ENCODE measurements at places on chromosomes 4 and X.

- no peak for DNase-seq
Observed at GRCh38 chr4:171430495-171430894, 382.7 kb upstream of the GALNTL6 start.

GRCh38 chr4:160370046-160370445, 1267.2 kb downstream of the RAPGEF2 start:
- no peak for DNase-seq

GRCh38 chr4:123480706-123481418, 84.3 kb downstream of the SPRY1 start:
- DNase-seq, result no peak

DNA sequence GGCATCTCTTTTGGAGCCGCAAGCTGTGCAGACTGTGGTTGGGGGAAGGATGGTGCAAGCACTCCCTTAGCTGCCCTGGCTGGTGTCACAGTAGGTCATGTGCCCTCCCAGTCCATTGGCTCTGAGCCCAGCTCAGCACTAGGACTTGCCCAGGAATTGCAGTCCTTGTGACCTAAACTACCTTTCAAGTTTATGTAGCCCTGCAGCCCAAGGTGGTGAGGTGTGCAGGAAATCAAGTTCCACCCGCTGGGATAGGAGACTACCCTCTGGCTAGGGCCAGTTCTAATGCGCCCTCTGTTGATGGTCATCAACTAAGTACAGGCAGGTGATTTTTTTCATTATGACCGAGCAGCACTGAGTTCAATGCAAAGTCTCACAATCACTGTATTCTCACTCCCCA, 335.2 kb downstream of the UBE2NL start:
- DNase-seq, result no peak

DNA sequence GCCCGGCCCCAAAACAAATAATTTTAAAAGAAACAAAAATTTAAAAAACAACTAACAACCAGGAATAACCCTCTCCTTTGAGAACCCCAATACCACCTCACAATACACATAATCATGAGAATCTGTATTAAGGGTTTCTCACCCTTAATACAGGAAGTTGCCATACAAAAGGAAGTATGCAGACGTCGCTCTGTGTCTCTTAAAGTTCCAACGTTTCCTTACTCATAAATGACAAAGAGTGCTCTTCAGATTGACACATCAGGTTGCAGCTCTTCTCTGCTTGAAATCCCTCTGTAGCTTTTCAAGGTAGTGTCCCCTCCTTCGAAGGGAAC, 73.9 kb upstream of the IRF2 start:
- no peak for DNase-seq

- no peak for DNase-seq
Observed at GRCh38 chrX:107825698-107826237, at the start of gene MID2. Gene MID2, plus strand, starts transcription at chrX:107825866. Its CDS starts 561 bp downstream, at chrX:107826427.

DNA sequence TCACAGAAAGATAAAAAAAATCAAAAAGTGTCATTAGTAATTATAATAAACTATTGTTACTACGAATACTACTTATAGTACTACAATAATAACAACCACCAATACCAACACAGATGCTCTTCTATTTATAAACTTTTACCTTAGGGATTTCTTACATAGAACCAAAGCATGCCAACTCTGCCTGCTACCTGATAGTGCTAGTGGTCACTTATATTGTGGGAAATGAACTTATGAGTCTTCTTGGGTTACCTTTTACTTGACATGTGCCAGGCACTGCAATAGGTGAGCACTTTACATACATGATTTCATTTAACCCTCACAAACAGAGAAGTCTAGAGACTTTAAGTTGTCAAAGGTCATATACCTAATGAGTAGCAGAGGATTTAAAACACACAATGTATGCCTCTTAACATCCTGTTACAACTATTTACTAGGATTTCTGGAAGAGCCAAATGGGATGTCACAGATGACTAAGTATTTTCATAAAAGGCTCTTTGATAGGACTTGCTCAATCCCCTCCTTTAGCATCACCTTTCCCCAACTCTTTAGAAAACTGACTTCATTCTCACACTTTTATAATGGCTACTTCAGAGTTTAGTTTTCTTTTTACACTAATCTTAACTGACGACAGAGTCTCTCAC, 265.2 kb downstream of the CHIC1 start:
- DNase-seq, result no peak

GRCh38 chr4:165834116-165834515, 38.9 kb upstream of the TLL1 start:
- no peak for DNase-seq

DNA sequence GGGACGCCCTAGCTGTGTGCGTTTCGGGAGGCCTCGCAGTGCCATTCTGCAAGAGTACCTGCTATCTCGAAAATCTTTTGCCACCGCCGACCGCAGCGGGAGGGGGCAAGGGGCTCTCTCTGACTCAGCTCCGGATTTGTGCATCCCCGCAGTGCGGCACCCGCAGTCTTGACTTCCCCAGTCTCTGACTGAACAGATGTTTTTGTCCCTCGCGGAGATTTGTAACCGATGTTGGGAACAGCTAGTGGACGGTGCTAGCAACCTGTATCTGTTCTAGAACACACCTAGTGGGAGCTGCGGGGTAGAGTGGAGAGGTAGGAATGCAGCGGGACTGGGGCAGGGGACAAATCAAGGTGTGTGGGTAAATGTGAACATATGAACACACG, 17.2 kb downstream of the NKX6-1 start:
- DNase-seq, result no peak

- DNase-seq, result no peak
Observed at GRCh38 chr4:185936650-185937376, 124.8 kb upstream of the SORBS2 start.

DNA sequence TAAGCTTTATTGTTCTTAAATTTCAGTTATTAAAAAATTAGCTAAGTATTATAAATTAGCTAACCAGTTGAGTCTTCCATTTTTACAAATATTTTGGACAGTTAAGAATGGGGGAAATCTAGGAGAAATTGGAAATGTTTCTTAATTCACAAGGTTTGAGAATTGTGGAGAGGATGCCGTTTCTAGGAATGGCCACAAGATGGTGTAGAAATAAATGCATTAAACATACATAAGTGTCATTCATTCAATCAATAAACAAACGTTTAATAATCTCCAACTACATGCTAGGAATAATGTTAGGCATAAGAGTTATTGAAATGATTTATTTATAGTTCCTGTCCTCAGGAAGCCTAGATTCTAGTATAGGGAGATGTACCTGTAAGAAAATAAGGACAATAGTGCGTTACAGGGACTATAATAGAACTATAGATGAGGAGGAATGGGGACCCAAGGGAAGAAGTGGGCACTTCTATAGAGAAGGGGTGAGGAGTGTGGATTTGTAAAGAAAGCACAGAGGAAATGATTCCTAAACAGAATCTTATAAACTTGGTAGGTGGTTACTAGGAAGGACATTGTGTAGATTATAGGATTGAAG, 195.7 kb upstream of the ANK2 start:
- DNase-seq, result no peak

DNA sequence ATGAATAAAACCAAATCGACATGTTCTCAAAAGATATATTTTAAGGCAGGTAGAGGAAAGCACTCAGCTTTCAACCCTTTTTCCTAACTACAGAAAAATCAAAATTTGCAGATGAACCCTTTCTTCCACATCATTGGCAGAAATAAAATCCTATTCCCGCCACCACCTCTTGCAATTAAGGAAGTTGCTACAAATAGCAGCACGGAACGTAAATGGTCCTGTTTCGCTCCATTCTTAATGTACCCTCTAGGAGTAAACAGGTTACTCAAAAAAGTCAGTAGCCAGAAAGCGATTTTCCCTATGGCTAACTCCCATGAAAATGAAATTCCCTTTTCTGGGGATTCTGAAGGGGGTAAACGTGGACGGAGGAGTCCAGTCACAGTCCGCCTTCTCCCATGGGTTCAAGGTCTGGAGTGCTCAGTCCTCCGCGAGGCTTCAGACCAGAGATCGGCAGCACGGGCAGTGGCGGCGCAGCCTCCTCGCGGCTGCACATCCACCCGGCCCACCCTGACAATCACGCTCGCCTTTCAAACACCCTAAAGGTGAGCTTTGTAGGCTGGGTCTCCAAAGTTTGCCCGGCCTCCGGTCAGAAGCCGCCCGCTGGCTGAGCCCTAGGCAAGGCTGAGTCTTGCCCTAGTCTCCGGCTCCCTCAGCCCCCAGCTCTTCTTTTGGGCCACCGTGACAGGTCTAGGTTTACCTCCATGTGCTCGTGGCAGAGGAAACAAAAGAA, 1.8 kb downstream of the ATP11C start:
- no peak for DNase-seq

DNA sequence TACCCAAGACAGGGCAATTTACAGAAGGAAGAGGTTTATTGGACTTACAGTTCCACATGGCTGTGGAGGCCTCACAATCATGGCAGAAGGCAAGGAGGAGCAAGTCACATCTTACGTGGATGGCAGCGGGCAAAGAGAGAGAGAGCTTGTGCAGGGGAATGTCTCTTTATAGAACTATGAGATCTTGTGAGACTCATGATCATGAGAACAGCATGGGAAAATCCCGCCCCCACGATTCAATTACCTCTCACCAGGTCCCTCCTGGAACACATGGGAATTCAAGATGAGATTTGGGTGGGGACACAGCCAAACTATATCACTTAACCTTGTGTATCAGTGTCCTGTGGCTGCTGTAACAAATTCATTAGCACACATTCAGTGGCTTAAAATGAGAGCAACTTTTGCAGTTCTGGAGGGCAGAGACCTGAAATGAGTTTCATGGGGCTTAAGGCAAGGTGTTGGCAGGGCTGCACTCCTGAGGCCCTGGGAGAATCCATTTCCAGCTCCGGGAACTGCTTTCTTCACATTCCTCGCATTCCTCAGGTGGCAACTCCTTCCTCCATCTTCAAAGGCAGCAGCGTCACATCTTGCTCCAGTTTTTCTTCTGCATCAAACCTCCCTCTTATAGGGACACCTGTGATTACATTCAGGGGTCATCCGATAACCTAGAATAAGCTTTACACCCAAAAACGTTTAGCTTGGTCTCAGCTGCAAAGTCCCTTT, 22.3 kb upstream of the NSG1 start:
- DNase-seq, result no peak

GRCh38 chr4:100869276-100869675, 351.5 kb upstream of the EMCN start:
- no peak for DNase-seq

GRCh38 chrX:106243376-106243775, 75.3 kb downstream of the PWWP3B start:
- DNase-seq, result no peak

DNA sequence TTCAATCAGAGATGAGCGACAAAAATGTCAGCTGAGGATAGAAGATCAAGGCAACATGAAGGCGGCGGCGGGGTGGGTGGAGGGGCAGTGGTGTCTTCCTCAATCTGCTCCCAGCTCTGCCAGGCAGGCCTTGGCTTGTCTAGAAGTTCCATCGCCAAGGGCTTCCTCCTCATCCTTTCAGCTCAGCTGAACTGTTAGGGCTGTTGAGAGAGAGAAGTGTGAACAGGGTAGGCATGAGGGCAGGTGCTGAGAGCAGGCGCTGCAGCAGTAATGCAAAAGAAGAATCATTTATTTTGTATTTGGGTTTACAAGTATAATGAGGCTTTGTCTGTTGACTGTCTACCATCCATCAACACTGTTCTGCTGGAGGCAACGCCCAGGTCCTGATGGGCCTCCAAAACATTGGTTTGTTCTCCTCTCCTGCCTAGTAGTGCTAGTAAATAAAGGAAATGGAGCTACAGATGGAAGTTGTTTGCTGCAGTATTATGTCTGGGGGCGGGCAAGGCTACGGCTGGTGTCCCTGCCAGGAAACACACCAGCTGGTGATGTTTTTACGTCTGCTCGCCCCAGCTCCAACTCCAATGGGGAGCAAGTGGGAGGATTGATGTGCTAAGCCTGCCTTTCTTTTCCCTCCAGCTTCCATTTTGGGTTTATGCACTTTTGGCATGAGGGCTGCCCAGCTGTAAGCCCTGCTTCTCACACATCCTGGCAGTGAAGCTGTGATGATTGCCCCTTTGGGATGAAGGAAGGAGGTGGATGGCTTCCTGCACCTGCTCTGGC, 139.4 kb upstream of the BOD1L1 start:
- no peak for DNase-seq

GRCh38 chr4:138243369-138243768, 1.2 kb upstream of the SLC7A11 start:
- DNase-seq, result no peak

DNA sequence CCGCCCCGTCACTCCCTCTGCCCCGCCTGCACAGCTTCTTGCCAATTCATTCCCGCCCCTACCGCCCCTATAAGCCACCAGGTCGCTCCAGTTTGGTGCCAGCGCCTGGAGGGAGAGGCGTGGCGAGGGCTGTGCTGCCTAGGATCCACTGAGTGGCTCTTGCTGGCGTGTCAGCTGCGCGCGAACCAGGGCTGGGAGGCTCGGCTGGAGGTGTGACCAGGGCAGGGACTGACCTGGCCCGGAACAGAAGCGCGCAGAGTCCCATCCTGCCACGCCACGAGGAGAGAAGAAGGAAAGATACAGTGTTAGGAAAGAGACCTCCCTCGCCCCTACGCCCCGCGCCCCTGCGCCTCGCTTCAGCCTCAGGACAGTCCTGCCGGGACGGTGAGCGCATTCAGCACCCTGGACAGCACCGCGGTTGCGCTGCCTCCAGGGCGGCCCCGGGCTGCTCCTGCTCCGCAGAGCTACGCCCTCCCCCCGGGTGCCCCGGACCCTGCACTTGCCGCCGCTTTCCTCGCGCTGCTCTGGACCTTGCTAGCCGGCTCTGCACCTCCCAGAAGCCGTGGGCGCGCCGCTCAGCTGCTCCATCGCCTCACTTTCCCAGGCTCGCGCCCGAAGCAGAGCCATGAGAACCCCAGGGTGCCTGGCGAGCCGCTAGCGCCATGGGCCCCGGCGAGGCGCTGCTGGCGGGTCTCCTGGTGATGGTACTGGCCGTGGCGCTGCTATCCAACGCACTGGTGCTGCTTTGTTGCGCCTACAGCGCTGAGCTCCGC, at the start of gene GPR78:
TSS of gene GPR78 (plus strand) at position 72 of the 773 bp plus-strand sequence. CDS start at position 663, 591 bp downstream.
- DNase-seq, result no peak

GRCh38 chr4:146370841-146371240, 150.9 kb downstream of the SLC10A7 start:
- DNase-seq, result no peak

DNA sequence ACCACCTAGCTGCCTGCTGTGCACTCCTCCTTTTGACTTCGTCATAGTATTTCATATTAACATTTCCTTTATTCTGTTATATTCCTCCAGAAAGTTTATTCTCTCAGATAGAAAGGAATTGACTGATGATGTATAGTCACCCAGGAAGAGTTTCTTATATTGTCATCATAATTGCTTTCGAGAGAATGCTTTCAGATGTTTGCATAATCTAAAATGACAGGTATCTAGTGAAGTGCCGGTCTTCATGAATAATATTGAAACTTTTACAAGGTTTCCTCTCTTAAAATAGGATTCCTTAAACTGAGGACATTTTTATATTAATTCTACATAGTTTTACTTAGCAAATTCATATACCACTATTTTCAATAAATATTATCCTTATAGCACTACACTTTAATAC, 10.1 kb downstream of the SEC24D start:
- no peak for DNase-seq

GRCh38 chr4:25970691-25971432, 56.8 kb downstream of the SMIM20 start:
- no peak for DNase-seq

DNA sequence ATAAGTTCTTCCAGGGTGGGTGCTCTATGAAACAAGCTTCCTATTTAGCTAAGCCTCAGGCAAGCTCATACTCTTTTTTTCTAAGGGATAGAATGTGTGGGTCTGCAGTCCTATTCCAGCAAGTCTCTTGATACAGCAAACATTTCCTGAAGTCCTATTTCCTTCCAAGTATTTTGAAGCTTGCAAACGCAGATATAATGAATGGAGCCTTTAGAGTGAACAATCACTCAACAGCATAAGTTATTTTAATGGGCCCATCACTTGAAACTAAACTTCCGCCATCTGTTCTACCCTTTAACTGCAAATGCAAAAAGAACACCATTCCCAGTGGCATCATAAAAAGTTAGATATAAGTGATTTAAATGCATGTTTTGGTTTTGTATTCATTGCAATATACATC, 108.3 kb upstream of the TAPT1 start:
- DNase-seq, result no peak
